Effector CD4-positive, alpha-beta T cell (primary cell): ENCODE measurements at places on chromosomes 2 and 18.

GRCh38 chr18:36899289-36899688 is 70.4 kb downstream of the KIAA1328 start:
- no peak for DNase-seq

DNA sequence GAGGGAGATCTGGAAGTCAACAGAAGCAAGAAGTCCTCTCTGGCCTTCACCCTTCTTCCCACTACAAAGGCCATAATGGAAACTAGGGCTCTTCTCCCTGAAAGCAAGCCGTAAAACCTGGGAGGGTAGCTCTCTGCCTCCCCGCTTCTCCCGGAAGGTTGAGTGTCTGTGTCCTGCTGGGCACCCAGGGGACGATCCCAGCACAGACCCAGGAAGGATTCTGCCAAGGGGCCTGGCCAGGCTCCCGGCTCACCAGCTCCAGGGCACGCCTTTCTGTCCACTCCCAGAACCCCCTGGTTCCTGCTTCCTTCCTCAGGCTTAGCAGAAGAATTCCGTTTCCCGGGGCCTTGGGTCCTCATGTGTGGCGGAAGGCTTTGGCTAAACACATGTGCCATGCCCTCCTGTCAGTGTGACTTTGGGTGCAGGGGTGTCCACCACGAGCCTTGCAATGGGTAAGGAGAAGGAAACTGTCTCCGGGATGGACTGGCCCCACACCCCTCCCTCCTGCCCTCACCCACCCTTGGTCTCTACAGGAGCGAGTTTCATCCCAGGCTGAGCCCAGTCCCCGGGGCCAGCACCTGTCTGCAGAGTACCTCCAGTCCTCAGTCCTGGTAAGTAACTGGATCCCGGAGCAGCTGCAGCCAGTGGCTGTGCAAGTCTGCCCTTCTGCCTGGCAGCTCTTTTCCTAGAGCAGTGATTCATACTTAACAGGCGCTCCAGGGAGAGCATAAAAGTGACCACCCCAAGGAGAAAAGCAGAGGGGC is 135.8 kb downstream of the TPO start:
- DNase-seq: no peak

- DNase-seq: no peak
Measured at GRCh38 chr2:205772983-205773382, 90.7 kb downstream of the NRP2 start.

GRCh38 chr2:201139836-201140604 is 24.1 kb downstream of the CFLAR start:
- no peak for DNase-seq

- DNase-seq: no peak
Measured at GRCh38 chr2:75539955-75540716, 20.6 kb downstream of the EVA1A start.

- DNase-seq: no peak
Measured at GRCh38 chr2:27681841-27682240, 18.2 kb downstream of the SLC4A1AP start.

DNA sequence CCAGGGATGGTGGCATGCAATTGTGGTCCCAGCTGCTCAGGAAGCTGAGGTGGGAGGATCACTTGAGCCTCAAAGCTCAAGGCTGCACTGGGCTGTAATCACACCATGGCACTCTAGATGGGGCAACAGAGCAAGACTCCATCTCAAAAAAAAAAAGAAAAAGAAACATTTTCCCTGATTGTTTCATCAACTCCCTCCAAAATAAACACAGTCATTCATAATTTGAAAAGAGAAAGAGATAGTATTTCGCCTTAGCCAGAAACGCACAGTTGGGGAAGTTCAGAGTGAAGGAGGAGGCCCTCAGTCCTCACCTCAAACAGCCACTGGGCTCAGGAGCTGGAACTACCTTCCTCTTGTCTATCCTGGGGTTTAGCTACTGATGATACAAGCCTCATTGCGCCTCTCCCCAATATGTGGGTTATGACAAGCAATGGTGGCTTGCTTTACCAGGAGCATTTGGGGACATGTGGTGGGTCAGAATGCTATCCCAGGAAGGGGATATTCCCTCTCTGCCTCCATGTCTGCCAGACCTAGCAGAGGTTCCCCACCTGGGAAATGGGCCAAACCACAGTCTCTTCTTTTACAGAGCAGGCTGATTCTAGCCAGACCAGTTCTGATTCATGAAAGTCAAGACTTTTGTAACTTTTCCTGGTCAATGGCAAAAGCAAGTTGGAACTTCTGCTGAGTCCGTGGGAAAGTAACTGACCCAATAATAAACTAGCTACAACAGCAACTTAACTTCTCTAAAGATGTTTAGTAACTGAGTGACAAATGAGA is 22.2 kb upstream of the TMEM87B start:
- DNase-seq: no peak

GRCh38 chr2:221521233-221521845 is 50.8 kb downstream of the EPHA4 start:
- DNase-seq: no peak

DNA sequence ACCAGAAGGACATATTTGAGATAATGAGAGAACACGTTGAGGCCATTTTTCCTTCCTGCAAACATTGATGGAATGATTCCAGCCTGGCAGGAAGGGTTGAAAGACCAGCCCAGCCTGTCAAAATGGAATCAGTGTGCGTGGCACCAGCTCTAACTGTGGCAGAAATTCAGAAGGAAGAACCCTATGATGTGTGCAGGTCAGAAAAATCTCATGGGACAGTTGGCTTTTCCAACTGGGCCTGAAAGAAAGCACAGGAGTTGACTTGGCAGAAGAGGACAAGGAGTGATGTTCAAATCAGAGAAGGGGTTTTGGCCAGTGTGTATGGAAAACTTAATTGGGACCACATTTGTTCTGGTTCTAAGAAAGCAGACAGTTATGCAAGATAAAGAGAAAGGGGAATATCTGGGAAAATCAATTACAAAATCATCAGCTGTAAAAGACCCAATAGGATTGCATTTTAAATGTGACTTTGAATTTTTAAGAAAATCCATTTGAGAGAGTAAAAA is 192.8 kb upstream of the PID1 start:
- DNase-seq: no peak

DNA sequence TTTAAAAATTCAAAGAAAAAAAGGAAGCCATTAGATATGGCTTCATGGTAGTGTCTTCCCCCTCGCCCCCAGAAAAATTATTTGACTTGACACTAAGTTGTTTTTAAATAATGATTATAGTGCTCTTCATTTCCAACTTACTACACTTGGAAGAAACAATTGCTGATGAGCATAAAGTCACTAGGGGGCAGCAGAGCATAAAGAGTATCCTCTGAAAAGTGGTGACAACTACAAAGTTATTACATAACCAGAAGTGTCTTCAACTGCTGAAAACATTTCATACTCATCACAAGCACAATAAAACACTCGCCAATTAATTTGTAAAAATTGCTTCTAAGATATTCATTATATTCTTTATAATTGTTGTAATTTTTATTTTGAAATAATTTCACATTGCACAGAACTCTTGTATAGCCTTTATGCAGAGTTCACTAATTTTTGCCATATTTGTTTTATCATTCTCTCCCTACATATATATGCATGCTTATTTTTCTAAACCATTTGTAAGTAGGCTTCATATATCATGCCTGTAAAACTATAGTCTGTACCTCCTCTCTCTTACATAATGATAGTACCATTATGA is 54.9 kb downstream of the EXOC6B start:
- peak; percentile 58 for DNase-seq

DNA sequence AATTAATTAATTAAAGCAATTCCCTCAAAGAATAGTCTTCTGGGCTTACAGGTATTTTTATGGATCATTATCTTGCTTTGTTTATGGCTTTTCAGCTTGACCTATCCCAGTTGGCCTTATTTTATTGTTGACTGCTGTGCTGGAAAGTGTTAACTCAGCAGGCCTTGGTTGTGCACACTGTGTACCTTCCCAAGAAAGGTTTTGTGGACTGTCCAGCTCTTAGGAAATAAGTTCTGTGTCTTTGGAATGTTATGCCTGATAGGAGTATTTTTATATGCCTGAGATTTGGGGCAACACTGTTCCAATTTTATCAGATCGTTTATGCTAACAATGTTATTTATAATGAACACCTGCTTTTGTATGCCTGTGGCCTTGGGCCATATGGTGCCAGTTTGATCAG is 671.9 kb upstream of the ZNF804A start:
- no peak for DNase-seq

DNA sequence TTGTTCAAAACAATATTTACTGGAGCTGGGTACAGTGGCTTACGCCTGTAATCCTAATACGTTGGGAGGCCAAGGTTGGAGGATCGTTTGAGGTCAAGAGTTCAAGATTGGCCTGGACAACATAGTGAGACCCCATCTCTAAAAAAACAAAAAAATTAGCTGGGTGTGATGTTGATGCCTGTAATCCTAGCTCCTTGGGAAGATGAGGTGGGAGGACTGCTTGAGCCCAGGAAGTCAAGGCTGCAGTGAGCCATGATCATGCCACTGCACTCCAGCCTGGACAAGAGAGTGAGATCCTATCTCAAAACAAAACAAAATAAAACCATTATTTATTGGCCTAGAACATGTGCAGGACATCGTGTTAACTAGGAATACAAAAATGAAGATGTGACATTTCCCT is 77.5 kb downstream of the COLEC12 start:
- no peak for DNase-seq

- no peak for DNase-seq
Measured at GRCh38 chr2:19473350-19473749, 114.9 kb upstream of the OSR1 start.

DNA sequence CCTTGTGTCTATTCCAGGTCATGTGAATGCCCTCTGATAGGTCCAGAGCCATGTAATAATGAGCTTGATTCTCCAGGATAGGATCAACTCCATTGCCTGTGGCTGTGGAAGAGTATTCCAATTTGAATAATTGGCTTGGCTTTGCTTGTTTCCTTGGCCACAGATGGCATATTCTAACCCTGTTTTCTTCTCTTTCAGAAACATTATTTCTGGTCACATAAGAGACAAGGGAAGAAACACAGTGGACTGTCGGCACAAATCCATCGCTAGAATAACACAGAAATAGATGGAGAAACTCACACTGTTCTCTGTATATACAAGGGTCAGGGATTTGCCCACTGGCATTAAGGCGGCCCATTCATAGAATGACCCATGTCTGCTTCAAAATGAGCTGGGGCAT is 278.4 kb upstream of the CCDC68 start:
- DNase-seq: no peak

GRCh38 chr2:106356291-106356690 is 111.9 kb downstream of the RGPD3 start:
- DNase-seq: no peak

- no peak for DNase-seq
Measured at GRCh38 chr2:184735611-184736010, 137.3 kb downstream of the ZNF804A start.

GRCh38 chr2:59774821-59775433 is 778.5 kb downstream of the BCL11A start:
- DNase-seq: no peak

DNA sequence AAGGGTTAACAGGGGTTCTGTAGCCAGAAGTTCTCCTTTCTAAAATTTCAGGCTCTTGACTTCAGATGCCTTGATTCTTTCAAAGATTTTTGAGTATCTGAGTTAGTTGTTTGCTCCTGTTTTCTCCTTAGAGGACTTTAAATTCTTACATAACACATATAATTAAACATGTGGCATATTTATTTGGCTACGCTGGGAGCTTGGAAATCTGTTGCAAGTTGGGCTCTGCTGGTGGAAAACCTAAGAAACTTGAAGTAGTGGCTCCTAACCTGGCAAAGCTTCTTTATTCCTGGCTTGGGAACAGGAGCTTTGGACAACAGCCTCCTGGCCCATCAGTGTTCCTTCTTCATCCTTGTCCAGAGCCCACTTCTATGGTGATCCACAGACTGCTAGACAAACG is 72.6 kb downstream of the VIT start:
- no peak for DNase-seq

GRCh38 chr2:13508671-13509070 is 791.9 kb downstream of the TRIB2 start:
- DNase-seq: no peak

- no peak for DNase-seq
Measured at GRCh38 chr2:212330263-212330662, 208.3 kb downstream of the ERBB4 start.

DNA sequence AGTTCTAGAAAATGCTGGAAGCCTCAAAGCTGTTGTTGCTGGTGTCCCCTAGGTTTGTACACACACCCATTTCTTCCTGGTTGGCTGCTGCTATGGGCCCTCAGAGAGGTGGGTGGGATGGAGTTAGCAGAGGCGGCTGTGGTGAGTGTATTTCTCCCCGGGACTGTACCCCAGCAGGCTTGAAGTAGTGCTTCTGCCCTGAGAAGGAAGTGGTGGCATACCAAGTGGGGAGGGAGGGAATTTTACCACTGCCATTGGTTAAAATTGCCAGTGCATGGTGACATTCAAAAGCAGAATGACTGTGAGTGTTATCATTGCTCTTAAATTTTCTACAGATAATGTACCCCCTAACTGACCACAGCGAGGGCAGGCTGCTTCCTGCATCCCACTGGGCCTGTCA is 125.6 kb upstream of the CAPN13 start:
- DNase-seq: no peak

DNA sequence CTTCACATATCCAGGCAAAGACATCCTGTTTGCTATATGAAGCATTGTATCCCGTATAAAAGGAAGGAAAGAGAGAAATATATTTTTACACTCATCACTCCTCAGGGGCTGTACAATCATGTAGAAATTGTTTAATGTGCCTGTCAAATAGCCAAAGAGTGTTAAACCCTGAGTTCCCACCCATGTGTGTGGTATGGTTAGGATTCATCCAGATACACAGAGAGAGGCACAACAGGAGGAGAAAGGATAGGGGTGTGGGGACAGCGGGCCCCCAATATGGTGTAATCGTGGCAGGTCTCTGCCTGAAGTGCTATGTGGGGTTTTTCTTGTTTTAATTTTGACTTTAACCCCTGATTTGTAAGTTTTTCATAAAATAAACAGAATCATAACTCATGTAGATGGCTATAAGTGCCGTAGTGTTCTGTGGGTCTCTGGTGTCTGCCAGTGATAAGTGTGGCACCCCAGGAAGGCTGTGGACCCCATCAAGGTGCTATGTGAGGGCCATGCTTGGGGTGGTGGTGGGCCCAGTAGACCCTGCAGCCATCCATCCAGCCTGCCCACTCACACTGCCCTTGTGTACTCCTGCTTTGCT is 10.2 kb upstream of the IL18R1 start:
- DNase-seq: no peak

DNA sequence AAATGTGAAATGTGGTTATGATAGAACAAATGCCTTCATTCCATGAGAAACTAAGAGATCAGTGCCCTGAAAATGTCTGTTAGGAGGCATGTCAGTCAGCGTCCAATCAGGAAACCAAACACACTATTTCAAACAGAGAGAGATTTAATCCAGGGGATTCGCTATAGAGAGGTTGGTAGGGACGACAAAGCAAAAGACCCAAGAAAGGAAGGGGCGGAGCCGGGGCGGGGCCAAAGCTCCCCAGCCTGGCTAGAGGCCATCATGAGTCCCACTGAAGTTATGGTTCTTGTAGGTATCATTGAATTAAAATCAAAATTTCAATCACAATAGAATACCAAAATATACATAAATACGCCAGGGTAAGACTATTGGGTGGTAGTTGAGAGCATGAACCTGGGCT is 32.9 kb upstream of the RNF149 start:
- DNase-seq: no peak

DNA sequence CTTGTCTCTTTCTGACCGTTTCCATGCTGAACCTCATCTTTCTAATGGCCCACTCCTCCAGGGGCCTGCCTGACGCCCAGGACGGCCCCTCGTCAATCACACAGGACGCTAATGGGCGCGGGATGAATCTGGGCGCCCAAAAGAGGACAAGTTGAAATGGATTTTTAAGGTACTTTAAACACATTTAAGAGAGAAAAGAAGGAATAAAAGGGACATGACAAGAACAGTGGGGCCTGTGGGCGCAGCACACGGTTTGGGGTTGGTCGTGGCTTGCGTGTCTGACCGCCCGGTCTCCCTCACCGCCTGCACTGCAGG is 607 bp upstream of the UBE2F start:
- no peak for DNase-seq
